Lung (tissue), 17 donors: ENCODE measurements at places on chromosomes 2 and 18. TPM values are rescaled to one million over a fixed set of nuclear protein-coding genes. Genes with fewer than 3 reads are reported as not detected.

The WDR75 gene
- 50.1 TPM for total RNA-seq

DNA sequence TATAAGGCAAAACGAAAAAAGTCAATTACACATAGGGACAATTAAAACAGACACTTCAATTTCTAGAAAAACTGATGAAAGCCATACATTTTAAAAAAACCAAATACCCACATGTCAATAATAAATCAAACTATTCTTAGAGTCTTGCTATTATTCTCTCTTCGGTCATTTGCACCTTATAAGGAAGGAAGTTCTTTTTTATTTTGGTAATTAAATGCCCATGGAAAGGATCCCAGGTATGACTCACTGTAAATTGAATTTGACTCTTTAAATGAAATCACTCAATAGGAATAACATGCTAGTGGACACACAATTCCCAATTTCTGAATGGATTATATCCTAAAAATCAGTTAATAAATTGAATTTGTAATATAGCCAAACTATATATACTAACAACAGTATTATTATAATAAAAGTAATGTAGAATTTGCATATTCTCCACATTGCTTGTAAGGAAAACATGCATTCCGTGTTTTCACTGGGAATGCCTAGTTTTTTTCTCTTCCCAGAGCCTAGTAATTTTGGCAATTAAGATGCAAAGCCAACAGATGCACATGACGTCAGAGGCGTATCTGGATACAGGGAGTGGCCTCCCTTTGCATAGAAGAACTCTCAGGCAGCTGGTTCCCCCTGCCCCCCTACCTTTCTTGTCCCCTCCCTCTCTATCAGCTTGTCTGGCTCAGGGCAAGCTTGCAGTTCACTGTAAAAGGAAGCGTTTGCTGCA, 153.5 kb upstream of the PGAP1 start:
- peaks cover 4% of the 10 kb centered on the region for H3K4me1 ChIP-seq
- peaks cover 23% of the 10 kb centered on the region for H3K36me3 ChIP-seq
- DNase-seq: no peak
- no peaks in the 10 kb centered on the region for H3K27me3 ChIP-seq

The DSC2 gene
- total RNA-seq: 13.5 TPM

GRCh38 chr2:69969991-69970390, 8.6 kb upstream of the ASPRV1 start:
- no peaks in the 10 kb centered on the region for H3K36me3 ChIP-seq
- no peak for DNase-seq
- H3K27me3 ChIP-seq: no peaks in the 10 kb centered on the region
- H3K4me1 ChIP-seq: no peaks in the 10 kb centered on the region
- no peak overlapping the region for H3K4me3 ChIP-seq
- no peak overlapping the region for H3K27ac ChIP-seq

The TUBB8B gene
- total RNA-seq: not detected

The GLI2 gene
- total RNA-seq: 5.8 TPM

The AFG3L2 gene
- total RNA-seq: 39.5 TPM

DNA sequence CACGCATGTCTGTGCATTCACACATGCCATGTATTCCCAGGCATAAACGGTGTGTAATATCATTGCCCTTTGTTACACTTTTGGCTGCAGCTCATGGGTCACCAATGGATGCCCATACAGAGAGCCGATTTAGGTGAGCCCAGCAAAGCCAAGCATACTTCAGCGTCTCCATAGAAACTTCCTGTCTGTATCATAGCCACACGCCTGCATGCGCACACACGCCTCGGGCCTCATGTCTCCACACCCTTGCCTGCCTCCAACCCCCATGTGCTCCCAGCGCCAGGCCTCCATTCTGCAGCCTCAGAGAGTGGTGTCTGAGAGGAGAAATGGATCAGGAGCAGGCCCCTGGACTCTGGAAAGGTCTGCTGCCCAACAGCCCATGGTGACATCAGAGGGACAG, 33.5 kb upstream of the SELENOI start:
- DNase-seq: no peak
- H3K4me3 ChIP-seq: no peak overlapping the region
- H3K4me1 ChIP-seq: no peaks in the 10 kb centered on the region
- H3K36me3 ChIP-seq: no peaks in the 10 kb centered on the region
- H3K27me3 ChIP-seq: no peaks in the 10 kb centered on the region
- no peak overlapping the region for H3K27ac ChIP-seq

The UGT1A5 gene
- total RNA-seq: not detected

DNA sequence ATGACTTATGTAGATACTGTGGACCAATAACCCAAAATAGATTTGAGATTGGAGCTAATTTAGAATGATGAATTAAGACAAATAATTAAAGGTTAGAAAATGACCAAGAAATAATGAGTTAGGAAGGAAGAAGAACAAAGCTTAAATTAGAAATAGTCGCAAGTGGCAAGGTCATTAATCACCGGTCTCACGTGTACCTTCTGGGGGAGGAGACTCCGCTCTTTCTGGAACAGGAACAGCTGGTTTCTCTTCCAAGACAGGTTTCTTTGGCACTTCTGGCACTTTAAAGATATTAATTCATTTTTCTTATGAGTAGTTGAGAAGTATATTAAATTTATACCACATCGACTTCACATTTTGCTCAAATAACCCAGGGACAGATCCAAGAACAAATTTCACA, 156.7 kb downstream of the TTN start:
- H3K27me3 ChIP-seq: no peaks in the 10 kb centered on the region
- no peak overlapping the region for H3K27ac ChIP-seq
- H3K4me3 ChIP-seq: no peak overlapping the region
- no peaks in the 10 kb centered on the region for H3K36me3 ChIP-seq
- no peaks in the 10 kb centered on the region for H3K4me1 ChIP-seq

DNA sequence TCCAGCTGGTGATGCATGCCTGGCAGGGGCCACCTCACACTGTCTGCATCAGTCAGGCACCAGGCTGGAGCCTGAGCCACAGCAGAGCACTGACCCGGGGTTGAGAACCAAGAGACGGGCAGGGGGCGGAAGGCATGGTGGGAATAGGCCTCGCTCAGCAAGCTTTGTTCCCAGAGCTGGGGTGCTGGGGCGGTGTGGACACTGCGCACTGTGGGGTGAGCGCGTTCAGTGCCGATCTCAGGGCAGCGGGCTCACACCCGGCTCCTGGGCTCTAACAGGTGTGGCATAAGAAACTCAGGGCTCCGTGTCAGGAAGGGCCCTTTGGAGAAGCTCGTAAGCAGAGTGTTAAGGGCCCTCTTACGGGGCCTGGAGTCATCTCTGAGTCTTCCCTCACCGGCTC, 15.7 kb downstream of the SH3RF3 start:
- H3K4me3 ChIP-seq: no peak overlapping the region
- H3K27ac ChIP-seq: no peak overlapping the region
- H3K27me3 ChIP-seq: no peaks in the 10 kb centered on the region
- DNase-seq: no peak
- H3K4me1 ChIP-seq: no peaks in the 10 kb centered on the region

GRCh38 chr2:2892378-2892777, 485.2 kb downstream of the EIPR1 start:
- no peak overlapping the region for H3K27ac ChIP-seq
- H3K4me3 ChIP-seq: no peak overlapping the region
- H3K27me3 ChIP-seq: no peaks in the 10 kb centered on the region

DNA sequence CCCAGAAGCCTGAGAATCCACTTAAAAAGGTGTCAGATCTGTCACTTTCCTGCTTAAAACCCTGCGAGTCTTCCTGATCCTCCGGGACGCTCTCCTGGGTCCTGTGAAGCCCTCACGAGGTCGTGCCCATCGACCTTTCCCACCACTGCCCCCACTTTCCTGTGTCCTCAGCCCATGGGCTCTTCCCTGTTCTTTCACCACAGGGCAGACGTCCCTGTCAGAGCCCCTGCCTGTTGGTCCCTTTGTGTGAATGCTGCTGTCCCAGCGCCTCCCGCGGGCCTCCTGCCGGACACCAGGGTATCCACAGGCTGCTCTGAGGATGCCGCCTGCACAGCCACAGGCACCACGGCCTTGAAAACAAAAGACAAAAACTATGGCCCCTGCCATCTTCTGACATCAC, 125.6 kb downstream of the TMEM18 start:
- DNase-seq: no peak
- H3K4me1 ChIP-seq: peaks cover 16% of the 10 kb centered on the region
- no peak overlapping the region for H3K27ac ChIP-seq
- H3K36me3 ChIP-seq: no peaks in the 10 kb centered on the region
- no peak overlapping the region for H3K4me3 ChIP-seq

DNA sequence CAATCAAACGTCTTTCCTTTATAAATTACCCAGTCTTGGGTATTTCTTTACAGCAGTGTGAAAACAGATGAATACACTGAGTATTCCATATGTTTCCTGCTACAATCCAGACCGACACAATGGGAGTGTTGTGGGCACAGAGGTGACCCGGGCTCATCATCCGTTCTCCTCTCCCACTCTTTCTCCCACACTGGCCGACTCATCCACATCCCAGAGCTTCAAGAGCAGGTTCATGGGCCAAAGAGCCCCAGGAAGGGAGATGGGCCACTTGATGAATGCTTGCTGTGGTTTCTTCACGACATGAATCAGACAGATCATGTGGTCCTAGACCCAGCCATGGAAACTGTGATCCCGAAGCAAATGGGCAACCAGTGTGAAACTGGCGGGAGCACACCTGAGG, 4.1 kb upstream of the COPS8 start:
- H3K4me1 ChIP-seq: peaks cover 12% of the 10 kb centered on the region
- H3K27me3 ChIP-seq: no peaks in the 10 kb centered on the region
- H3K36me3 ChIP-seq: no peaks in the 10 kb centered on the region
- no peak overlapping the region for H3K4me3 ChIP-seq
- no peak for DNase-seq
- no peak overlapping the region for H3K27ac ChIP-seq

The RIOK3 gene
- total RNA-seq: 83.0 TPM

The DYNAP gene
- not detected for total RNA-seq

The CCDC68 gene
- 90.4 TPM for total RNA-seq

DNA sequence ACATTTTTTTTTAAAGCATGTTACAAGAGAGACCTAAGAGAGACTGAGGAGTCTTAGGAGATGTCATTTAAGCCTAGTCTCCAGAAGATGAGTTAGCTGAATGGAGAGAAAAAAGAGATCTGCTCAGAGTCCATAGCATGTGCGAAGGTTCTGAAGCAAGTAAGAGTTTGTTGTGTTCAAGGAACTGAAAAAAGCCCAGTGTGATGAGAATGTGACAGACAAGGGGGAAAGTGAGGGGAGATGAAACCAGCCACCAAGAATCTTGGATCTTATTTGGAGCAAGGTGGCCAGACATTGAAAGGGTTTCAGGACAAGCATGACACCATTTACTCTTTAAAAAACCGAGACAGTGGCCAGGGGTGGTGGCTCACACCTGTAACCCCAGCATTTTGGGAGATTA, 5.2 kb upstream of the MOB1A start:
- H3K4me3 ChIP-seq: no peak overlapping the region
- H3K27me3 ChIP-seq: no peaks in the 10 kb centered on the region
- DNase-seq: no peak
- no peak overlapping the region for H3K27ac ChIP-seq
- no peaks in the 10 kb centered on the region for H3K4me1 ChIP-seq

DNA sequence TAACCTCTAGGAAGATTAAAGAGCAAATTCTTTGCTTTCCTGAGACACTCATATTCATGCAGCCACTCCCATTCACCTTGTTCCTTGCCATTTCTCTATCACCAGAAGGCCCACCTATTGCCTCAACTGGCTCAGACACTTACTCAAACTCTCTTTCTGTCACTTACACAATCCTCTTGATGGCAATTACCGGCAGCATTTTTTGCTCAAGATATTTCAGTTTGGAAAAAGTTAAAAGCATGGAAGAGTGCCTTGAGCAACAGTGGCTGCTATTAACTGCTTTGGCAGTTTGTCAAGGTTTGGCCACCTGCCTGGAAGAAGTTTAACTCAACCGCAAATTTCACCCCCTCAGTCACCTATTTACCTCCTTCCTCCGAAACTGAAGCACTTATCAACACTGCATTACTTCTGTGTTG, 1104.0 kb upstream of the PIK3C3 start:
- H3K36me3 ChIP-seq: no peaks in the 10 kb centered on the region
- no peak overlapping the region for H3K4me3 ChIP-seq
- no peak overlapping the region for H3K27ac ChIP-seq
- DNase-seq: peak; percentile 17
- no peaks in the 10 kb centered on the region for H3K27me3 ChIP-seq
- no peaks in the 10 kb centered on the region for H3K4me1 ChIP-seq

GRCh38 chr2:86372641-86373502, 35.4 kb upstream of the REEP1 start:
- H3K27me3 ChIP-seq: no peaks in the 10 kb centered on the region
- no peak overlapping the region for H3K27ac ChIP-seq
- DNase-seq: no peak

DNA sequence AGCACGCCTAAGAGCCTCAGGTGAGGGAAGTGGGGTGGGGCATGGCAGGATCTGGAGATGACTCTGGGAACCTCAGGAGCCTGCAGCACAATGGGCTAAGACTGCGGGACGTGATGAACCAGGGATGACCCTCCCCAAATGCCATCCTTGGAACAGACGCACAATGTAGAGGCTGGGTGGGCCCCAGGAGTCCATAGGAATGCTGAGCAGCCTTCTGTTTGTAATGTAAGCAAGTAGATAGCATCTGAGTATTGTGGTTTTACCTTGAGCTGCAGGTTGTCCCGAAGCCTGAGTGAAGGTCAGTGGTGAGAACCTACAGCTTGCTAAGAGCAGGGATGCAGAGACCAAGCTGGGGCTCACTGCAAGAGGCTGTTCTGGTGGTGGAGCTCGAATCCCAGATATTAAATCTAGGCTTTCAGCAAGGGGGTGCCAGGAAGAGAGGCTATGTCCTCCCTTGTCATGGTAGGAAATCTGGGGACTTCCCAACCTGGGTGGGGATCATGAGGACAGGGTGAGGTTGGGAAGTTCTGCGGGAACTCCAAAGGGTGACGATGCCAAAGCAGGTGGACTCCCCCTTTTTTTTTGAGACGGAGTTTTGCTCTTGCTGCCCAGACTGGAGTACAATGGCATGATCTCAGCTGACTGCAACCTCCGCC, 5.8 kb downstream of the SCTR start:
- peaks cover 2% of the 10 kb centered on the region for H3K4me1 ChIP-seq
- no peak overlapping the region for H3K27ac ChIP-seq
- no peak for DNase-seq
- H3K36me3 ChIP-seq: no peaks in the 10 kb centered on the region
- H3K27me3 ChIP-seq: peaks cover 15% of the 10 kb centered on the region

GRCh38 chr2:53091183-53091582, 676.4 kb upstream of the CHAC2 start:
- no peak overlapping the region for H3K27ac ChIP-seq
- H3K4me3 ChIP-seq: no peak overlapping the region
- no peaks in the 10 kb centered on the region for H3K27me3 ChIP-seq
- peaks cover 6% of the 10 kb centered on the region for H3K4me1 ChIP-seq
- no peaks in the 10 kb centered on the region for H3K36me3 ChIP-seq

- no peak overlapping the region for H3K4me3 ChIP-seq
- H3K27ac ChIP-seq: no peak overlapping the region
- no peaks in the 10 kb centered on the region for H3K27me3 ChIP-seq
- peaks cover 8% of the 10 kb centered on the region for H3K4me1 ChIP-seq
- H3K36me3 ChIP-seq: peaks cover 33% of the 10 kb centered on the region
- no peak for DNase-seq
These were observed 33.6 kb downstream of the ZCCHC2 start for GRCh38 chr18:62556397-62556796.

The KATNAL2 gene
- total RNA-seq: 8.0 TPM

GRCh38 chr2:23767876-23768621, 158.9 kb downstream of the ATAD2B start:
- no peaks in the 10 kb centered on the region for H3K4me1 ChIP-seq
- no peaks in the 10 kb centered on the region for H3K27me3 ChIP-seq
- H3K4me3 ChIP-seq: no peak overlapping the region
- DNase-seq: no peak
